ENCODE measurements at places on chromosomes 12 and 14.

DNA sequence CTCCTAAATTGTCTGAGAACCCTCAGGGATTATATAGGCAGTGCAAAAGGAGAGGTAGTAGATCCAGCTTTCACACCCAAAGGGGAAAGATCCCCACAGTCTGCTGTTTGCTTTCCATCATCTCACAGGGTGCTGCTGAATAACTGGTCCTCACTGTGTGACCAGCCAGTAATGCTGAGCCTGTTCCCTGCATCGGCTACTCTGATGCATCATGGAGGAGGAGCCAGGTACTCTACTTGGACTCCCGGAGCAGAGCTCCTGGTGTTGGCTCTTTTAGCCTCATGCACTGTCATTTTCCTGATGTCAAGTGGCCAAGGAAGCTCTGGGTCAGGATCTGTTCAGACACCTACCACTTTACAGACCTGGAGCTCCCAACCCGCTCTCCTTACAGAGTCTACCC lies 127.4 kb upstream of the ATF1 start:
- DNase-seq, result no peak

- no peak for DNase-seq
Observed at GRCh38 chr14:57244106-57244505, 24.6 kb downstream of the EXOC5 start.

- no peak for DNase-seq
Observed at GRCh38 chr12:54624315-54625279, 10.1 kb downstream of the LACRT start.

DNA sequence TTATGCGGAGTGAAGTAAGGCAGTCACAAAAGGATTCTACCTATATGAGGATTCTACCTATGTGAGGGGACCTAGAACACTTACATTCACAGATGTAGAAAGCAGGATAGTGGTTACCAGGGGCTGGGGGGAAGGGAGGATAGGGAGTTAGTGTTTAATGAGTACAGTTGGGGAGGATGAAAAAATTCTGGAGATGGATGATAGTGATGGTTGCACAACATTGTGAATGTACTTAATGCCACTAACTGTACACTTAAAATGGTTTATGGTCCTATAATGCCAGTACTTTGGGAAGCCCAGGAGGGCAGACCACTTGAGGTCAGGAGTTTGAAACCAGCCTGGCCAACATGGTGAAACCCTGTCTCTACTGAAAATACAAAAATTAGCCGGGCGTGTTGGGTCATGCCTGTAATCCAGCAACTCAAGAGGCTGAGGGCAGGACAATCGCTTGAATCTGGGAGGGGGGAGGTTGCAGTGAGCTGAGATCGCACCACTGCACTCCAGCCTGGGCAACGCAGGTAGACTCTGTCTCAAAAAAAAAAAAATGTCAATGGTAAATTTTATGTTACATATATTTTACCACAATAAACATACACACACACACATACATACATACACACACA lies 25.4 kb downstream of the SVOP start:
- no peak for DNase-seq

GRCh38 chr14:36485773-36486172 lies 34.3 kb downstream of the NKX2-1 start:
- DNase-seq, result no peak

DNA sequence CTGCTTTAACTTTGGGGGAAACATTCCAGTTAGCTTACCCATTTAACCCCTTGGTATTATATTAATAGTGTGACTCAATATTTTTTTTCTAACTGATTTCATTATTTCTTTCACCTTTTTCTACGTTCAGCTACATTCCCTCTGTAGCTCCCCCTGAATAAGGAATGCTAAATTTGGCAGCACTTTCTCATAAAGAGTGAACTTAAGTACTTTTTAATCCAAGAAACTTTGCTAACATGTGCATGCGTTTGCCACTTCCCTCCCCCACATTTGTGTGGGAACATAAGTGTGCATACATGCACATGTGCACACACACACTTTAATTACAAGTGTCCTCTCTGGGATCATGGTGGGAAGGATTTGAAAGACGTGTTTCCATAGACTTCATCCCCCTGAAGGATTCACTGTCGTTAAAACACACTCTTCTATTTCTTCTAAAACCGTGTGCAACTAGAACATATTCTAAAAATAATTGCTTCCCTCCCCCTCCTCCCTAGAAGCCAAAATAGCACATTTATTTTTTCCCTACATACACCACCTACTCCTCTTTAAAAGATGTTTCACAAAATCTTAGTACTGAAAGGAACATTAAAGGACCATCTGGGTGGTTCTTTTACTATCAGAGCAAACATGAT lies 142.6 kb downstream of the PPM1H start:
- DNase-seq, result no peak

GRCh38 chr14:82047777-82048470 lies 514.3 kb upstream of the SEL1L start:
- no peak for DNase-seq

DNA sequence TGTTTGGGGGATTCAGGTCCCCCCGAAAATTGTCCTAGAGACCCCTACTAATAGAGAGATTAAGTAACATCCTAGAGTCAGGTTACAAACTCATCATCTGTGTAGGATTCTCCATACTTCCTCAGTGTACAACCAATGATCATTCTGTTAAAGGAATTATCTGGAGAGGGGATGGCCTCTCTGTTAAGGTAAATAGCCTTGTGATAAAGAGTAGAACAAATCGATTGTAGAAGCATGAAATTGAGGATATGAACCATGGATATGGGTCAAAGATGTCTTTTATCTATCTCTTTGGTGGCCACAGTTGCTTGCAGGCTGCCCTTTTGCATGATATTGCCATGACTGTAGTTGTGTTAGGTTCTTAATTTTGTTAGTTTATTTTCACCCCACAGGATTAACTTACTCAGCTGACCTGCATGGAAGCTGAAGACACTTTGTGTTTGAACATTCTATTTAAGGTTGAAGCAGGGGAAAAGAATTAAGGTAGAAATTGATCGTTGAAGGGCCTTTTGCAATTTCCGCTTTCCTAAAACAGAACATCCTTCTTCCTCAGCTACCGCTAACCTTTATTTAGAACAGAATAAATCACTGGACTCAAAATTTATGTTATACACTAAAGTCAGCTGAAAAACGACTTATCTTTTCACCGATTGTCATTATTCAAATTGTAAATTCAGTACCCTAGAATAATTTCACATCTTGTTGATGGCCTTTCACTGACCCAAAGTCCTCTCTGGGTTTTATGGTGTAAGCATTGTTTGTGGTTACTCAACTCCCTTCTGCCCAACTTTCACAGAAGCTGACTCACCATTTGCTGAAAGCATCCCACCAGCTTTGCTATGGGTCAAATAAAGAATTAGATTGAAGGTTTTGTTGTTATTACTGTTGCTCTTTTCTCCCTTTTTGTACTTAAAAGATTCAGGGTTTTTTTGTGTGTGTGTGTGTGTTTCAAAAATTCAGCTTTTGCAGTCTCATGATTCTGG lies 52.3 kb downstream of the IRAK3 start:
- no peak for DNase-seq

GRCh38 chr12:88185988-88186387 lies 43.9 kb downstream of the TMTC3 start:
- DNase-seq, result no peak

DNA sequence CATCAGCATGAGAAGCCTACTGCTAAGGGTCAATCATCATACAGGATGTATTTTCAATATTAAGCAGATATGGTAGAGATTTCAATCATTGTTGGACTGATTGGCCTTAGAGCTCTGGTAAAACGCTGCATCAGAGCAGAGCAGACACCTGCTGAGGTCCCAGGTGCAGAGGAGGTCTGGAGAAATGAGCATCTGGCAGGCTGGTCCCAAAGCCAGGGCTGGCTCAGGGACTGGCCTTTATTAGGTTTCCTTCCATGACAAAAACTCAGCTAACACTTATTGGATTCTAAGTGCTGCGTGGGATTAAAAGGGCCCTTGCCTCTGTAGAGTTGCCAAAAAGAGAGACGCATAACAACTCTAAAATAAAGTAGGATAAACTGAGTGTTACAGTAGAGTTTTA lies 29.7 kb downstream of the AKAP6 start:
- DNase-seq, result no peak

DNA sequence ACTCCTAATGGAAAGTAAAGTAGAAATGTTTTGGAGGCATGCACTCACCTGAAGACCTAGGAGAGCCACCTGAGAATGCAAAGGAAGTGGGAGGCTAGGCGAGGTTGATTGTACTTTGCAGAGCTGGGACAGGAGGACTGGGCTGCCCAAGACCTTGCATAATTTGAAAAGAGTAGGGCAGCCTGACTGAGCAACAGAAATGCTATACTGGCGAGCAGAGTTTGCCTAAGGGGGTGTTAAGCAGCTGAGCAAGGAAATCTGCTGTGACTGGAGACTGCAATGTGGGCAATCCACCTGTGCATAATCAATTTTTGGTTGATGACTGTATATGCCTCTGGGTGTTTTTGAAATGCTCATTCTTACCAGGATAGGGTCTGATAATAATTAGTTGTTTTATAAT lies 834.1 kb downstream of the TRHDE start:
- DNase-seq, result no peak

- no peak for DNase-seq
Observed at GRCh38 chr14:91511043-91511383, 903 bp upstream of the PPP4R3A start.

DNA sequence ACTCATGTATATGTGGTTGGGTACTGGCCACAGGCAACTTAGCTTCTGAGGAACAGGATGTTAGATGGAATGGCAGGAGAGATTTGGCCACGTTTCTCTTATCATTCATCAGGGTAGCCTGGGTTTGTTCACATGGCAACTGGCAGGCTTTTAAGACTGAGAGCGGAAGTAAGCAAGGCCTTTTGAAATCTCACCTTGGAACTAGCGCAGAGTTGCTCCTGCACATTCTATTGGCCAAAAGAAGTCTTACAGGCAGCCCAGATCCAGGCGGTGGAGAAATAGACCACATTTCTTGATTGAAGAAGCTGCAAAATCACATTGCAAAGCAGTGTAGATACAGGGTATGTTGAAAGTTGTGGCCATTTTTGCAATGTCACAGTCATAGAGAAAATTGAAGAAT lies 3.7 kb downstream of the CLEC4A start:
- DNase-seq, result no peak

GRCh38 chr12:26058818-26059217 lies 66.0 kb downstream of the BHLHE41 start:
- DNase-seq, result no peak

- no peak for DNase-seq
Observed at GRCh38 chr12:4047421-4047820, 174.2 kb upstream of the PARP11 start.

GRCh38 chr12:117114784-117115183 lies 15.6 kb upstream of the TESC start:
- DNase-seq, result no peak

GRCh38 chr14:87233806-87234384 lies 759.1 kb downstream of the GALC start:
- DNase-seq, result no peak

GRCh38 chr12:31318657-31319269 lies 7.2 kb downstream of the SINHCAF start:
- DNase-seq, result no peak

DNA sequence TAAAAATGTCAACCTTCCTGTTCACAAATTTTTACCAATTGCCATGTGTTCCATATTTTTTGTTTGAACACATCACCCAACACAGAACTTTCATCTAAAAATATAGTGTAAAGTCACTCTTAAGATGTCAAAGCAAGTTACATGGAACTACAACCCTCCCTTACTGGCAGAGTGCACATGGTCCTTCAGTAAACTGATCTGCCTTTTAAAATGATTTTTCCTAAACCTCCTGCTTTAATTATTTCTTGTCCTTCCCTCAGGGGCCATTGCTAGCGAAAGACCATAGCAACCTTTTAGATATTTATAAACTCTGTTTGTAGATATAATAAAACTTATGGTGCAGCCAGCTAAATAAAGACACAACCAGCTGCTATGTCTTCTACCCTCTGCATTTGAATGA lies 255.2 kb upstream of the FAR2 start:
- no peak for DNase-seq

DNA sequence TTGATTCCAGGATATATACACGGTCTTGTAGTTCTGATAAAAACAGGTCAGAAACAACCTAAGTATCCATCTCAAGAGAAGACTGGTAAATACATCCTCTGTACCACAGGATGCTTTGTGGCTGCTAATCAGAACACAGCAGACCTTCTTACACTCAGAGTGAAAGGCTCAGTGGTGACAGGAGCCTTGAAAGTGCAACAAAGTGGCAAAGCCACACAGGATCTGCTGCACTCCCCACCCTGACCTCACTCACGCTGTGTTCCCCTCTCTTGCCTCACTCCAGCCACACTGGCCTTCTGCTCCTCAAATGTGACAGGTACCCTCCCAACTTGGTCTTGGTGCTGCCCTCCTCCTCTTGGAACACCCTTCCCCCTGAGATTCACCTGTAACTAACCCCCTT lies 98.1 kb upstream of the GRIP1 start:
- DNase-seq, result no peak
